ENCODE measurements at places on chromosomes 7 and 10. TPM values are rescaled to one million over a fixed set of nuclear protein-coding genes. Genes with fewer than 3 reads are reported as not detected.

DNA sequence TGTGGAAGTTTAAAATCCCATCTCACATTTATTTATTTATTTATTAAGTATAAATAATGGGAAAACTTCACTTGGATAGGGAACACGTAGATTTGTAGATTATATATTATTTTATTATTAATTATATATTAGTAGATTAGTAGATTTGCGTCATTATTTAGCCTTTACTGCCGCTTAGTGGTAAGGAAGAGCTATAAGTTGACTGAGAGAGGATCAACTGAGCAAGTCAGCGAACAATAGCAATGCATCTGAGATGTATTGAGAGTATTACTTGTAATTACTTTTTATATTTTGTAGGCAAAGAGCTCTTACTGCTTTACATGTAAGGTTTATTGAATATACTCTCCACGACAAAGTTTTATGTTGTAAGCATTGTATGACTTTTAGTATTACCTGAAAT is 244.5 kb upstream of the ANKRD30A start:
- DNase-seq, result no peak
- H3K27me3 ChIP-seq, result no peaks in the 10 kb centered on the region
- peaks cover 10% of the 10 kb centered on the region for H3K4me1 ChIP-seq
- H3K4me3 ChIP-seq, result no peak overlapping the region
- no peak overlapping the region for H3K27ac ChIP-seq

- H3K4me3 ChIP-seq, result no peak overlapping the region
- DNase-seq, result no peak
- H3K27me3 ChIP-seq, result no peaks in the 10 kb centered on the region
- no peak overlapping the region for H3K27ac ChIP-seq
Observed at GRCh38 chr7:136964347-136964746, 95.9 kb downstream of the CHRM2 start.

DNA sequence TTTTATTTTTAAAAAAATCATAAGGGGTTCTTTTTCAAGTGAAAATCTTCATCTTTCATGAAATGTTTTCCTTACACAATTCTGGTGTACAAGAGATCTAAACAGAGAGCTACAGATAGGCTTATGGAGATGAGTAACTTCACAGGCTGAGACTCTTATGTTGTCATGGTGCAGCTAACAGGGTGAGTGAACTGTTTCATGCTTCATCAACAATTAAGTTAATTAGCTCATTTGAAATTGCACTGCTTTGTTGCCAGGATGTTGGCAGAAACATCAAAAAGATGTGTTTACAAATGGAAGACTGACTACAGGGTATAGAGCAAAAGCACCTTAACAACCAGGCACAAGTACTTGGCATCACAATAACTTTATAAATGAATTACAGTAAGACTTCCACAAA is 230.8 kb downstream of the FOXP2 start:
- no peak overlapping the region for H3K4me3 ChIP-seq
- H3K27ac ChIP-seq, result no peak overlapping the region
- no peaks in the 10 kb centered on the region for H3K36me3 ChIP-seq
- no peak for DNase-seq

GRCh38 chr10:30185916-30186315 is 126.5 kb upstream of the JCAD start:
- no peak for DNase-seq
- peaks cover 9% of the 10 kb centered on the region for H3K27me3 ChIP-seq
- no peaks in the 10 kb centered on the region for H3K4me1 ChIP-seq
- H3K27ac ChIP-seq, result no peak overlapping the region

GRCh38 chr7:155206318-155207020 is 91.2 kb upstream of the INSIG1 start:
- no peak overlapping the region for H3K27ac ChIP-seq
- H3K27me3 ChIP-seq, result peaks cover 3% of the 10 kb centered on the region
- peaks cover 4% of the 10 kb centered on the region for H3K36me3 ChIP-seq

DNA sequence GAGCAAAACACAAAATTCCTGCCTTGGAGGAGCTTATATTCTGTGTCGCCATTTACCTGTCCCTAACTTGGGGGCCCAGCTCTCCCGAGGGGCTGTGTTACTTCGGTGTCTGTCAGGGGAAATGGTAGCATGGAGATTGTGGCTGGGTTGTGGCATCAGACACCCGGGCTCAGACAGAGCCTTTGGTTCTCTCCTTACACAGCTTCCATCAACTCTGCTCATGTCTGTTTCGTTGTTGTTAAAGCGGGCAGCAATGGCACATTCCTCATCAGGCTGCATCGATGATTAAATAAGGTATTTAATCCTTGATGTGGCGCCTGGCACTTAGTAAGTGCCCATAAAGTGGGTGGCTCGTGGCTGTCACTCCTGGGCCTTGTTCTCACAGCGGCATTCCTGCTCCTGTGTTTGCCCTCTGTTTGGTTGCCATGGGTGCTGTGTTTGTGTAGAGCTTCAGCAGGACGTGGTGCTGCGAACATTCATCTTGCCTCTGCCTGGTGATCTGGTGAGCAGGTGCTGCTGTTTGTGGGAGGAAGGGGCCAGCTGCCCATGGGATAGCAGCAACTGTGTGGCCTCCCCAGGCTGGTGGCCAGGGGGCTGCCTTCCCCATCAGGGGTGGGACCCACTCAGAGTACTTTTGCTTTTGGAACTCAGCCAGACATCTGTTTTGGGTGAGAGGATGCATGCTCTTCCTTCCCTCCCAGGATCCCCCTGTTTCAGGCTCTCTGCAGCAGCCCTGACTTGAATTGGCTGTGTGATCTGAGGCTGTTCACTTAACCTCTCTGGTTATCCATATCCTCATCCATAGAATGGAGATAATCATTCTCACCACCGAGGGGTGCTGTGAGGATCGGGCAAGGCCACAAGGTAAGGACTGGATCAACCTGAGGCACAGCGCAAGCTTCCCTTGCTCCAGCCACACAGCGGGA is 207.2 kb upstream of the SVIL start:
- no peaks in the 10 kb centered on the region for H3K4me1 ChIP-seq
- peaks cover 4% of the 10 kb centered on the region for H3K27me3 ChIP-seq
- no peak overlapping the region for H3K27ac ChIP-seq
- H3K36me3 ChIP-seq, result no peaks in the 10 kb centered on the region

DNA sequence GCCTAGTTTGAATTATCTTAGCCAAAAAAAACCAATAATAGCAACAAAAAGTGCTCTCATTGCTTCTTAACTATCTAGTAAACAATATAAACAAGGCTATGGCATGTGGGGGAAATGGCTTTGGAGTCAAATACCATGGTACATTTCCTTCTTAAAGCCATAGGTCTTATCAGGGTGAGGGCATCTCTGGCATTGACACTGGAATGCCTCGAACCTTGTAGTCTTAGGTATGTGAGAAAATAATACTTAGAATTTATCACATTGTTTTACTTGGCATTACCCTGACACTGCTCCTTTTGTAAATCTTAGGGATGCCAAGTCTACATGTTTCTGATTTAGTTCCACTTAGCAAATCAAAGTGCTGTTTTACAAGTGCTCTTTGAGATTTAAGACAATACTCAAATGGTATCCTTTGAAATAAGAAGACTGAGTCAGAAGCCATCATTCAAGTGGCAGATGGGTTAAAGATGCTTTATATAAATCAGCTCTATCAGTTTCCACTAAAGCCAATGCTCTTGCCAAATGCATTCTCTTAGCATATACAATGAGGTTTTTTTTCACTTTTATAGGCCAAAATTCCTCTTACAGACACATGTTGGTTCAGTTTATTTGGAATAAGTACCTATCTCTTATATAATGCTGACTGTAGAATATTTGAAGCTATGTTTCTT is 155.2 kb downstream of the HPSE2 start:
- DNase-seq, result no peak
- no peaks in the 10 kb centered on the region for H3K36me3 ChIP-seq
- H3K4me1 ChIP-seq, result no peaks in the 10 kb centered on the region

- no peak overlapping the region for H3K4me3 ChIP-seq
- H3K27ac ChIP-seq, result peak overlapping the region; percentile 29
- peaks cover 12% of the 10 kb centered on the region for H3K4me1 ChIP-seq
- peak; percentile 26 for DNase-seq
- peaks cover 5% of the 10 kb centered on the region for H3K27me3 ChIP-seq
- H3K36me3 ChIP-seq, result no peaks in the 10 kb centered on the region
Observed at GRCh38 chr7:27868131-27868550, 128.2 kb downstream of the TAX1BP1 start.

- H3K36me3 ChIP-seq, result peaks cover 5% of the 10 kb centered on the region
- DNase-seq, result no peak
- H3K4me3 ChIP-seq, result no peak overlapping the region
- peaks cover 28% of the 10 kb centered on the region for H3K4me1 ChIP-seq
- no peak overlapping the region for H3K27ac ChIP-seq
- H3K27me3 ChIP-seq, result peaks cover 4% of the 10 kb centered on the region
Observed at GRCh38 chr7:132380059-132380458, 196.2 kb downstream of the PLXNA4 start.

- H3K27ac ChIP-seq, result no peak overlapping the region
- H3K4me1 ChIP-seq, result no peaks in the 10 kb centered on the region
- no peak for DNase-seq
- no peaks in the 10 kb centered on the region for H3K27me3 ChIP-seq
- no peaks in the 10 kb centered on the region for H3K36me3 ChIP-seq
- H3K4me3 ChIP-seq, result no peak overlapping the region
Observed at GRCh38 chr7:21413502-21413901, 14.4 kb upstream of the SP4 start.

- H3K4me3 ChIP-seq, result no peak overlapping the region
- no peaks in the 10 kb centered on the region for H3K4me1 ChIP-seq
- H3K27me3 ChIP-seq, result no peaks in the 10 kb centered on the region
Observed at GRCh38 chr7:52648872-52649271, 386.6 kb upstream of the POM121L12 start.

- H3K36me3 ChIP-seq, result peaks cover 5% of the 10 kb centered on the region
- DNase-seq, result no peak
- H3K27me3 ChIP-seq, result peaks cover 7% of the 10 kb centered on the region
Observed at GRCh38 chr10:123203393-123204126, 49.4 kb downstream of the BUB3 start.

GRCh38 chr10:124534231-124534798 is 72.7 kb downstream of the LHPP start:
- H3K27me3 ChIP-seq, result peaks cover 3% of the 10 kb centered on the region
- no peak overlapping the region for H3K4me3 ChIP-seq
- H3K4me1 ChIP-seq, result peaks cover 2% of the 10 kb centered on the region
- H3K36me3 ChIP-seq, result no peaks in the 10 kb centered on the region

DNA sequence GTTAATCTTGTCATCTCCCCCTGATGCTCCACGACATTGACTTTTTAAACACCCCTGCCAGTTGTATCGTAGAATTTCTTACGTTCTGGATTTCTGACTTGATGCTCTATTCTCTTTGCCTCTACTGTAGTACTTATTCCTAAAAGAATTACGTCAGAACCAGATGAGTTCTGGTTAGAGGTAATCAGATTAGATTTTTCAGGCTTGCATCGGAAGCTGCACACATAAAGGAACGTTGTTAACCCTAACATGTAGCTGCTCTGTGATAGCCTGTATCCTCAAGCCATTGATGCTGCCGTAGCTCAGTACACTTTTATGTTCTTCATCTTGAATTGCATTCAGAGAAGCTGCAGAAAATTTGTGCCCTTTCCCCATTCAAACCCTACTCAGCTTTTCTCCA is 26.3 kb upstream of the TMEM236 start:
- H3K27me3 ChIP-seq, result no peaks in the 10 kb centered on the region
- no peak overlapping the region for H3K4me3 ChIP-seq
- no peak overlapping the region for H3K27ac ChIP-seq
- DNase-seq, result no peak

GRCh38 chr7:47419471-47419870 is 162.4 kb downstream of the TNS3 start:
- H3K27ac ChIP-seq, result no peak overlapping the region
- peaks cover 3% of the 10 kb centered on the region for H3K27me3 ChIP-seq
- peaks cover 19% of the 10 kb centered on the region for H3K36me3 ChIP-seq
- H3K4me3 ChIP-seq, result no peak overlapping the region
- no peaks in the 10 kb centered on the region for H3K4me1 ChIP-seq

DNA sequence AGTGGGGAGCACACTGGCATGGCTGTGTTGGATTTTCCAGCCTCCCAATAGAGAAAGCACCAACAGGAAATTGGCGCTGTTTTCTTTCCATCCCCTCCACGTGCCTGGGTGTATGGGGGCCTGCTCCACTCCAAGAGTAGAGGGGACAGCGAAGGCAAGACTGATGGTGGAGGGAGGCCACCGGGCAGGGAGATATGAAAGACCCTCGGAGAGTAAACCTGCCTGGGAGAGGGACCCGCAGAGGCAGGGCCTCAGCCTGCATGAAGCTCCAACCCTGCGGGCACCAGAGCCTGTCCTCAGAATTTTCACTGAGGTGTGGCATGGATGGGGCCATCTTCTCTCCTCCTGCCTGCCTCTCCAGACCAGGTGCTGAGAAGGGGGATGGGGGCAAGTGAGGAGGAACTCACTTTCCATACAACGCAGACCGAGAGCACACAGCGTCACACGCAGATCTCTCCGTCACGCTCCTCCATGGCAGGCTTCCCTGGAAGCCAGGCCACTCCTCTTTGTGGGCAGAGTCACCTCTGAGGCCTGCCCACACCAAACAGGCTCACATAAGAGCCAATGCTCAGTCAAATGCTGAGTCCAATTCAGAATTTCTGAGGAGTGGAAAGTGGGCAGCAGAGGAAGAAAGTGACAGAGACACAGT is 18.8 kb downstream of the ANXA11 start:
- H3K4me3 ChIP-seq, result no peak overlapping the region
- H3K4me1 ChIP-seq, result no peaks in the 10 kb centered on the region

- peak overlapping the region; percentile 89 for H3K4me3 ChIP-seq
- peak overlapping the region; percentile 100 for H3K27ac ChIP-seq
- H3K4me1 ChIP-seq, result peaks cover 12% of the 10 kb centered on the region
- no peaks in the 10 kb centered on the region for H3K36me3 ChIP-seq
Observed at GRCh38 chr7:130441408-130441869, 623 bp upstream of the CEP41 start.

DNA sequence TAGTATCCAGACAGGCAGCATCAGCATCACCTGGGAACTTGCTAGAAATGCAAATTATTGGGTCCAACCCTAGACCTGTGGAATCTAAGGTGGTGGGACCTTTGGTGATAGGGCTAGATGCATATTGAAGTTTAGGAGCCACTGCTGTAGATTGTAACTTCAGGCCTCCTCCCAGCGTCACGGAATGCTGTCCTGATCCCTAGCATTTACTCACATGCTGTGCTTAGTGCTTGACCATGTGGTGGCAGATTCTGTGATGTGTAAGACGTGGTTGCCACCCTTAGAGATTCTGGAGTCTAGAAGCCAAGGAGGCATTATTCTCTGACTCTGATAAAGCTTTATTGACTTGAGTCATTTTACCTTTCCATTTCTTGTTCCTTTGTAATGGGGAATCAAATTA is 13.5 kb downstream of the AHR start:
- no peaks in the 10 kb centered on the region for H3K36me3 ChIP-seq
- no peak overlapping the region for H3K4me3 ChIP-seq
- no peaks in the 10 kb centered on the region for H3K27me3 ChIP-seq
- no peak overlapping the region for H3K27ac ChIP-seq
- H3K4me1 ChIP-seq, result no peaks in the 10 kb centered on the region

Gene WIPF3
- total RNA-seq, result 0.37 TPM

Gene SVIL
- total RNA-seq, result 117 TPM

Gene SCART1
- 3.8 TPM for total RNA-seq

Gene TAS2R4
- total RNA-seq, result 1.0 TPM

Gene KLF14
- total RNA-seq, result not detected

Gene TEX47
- total RNA-seq, result not detected

Gene PLCE1
- total RNA-seq, result 0.25 TPM

Gene CACNA2D1
- 258 TPM for total RNA-seq

Gene PNLIPRP3
- not detected for total RNA-seq

Gene ENTPD1
- not detected for total RNA-seq
